ENCODE measurements at places on chromosomes 1 and 21.

DNA sequence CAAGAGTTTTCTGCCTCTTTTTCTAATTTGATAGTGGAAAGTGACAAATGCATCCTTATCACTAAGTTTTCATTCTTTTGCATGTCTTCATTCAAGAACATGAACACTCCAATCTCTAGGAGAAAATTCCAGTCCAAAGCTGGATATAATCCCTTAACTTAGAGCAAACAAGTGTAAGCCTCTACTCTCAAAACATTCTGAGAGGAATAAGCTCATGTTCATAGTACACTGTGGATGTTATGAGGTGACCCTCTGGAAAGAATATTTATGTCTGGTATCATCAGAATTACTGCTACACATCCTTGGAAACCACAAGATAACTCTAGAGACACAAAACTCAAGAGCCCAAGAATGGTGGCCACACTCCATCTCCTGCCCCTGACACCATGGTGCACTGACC, 15.1 kb downstream of the SIPA1L2 start:
- DNase-seq: no peak

DNA sequence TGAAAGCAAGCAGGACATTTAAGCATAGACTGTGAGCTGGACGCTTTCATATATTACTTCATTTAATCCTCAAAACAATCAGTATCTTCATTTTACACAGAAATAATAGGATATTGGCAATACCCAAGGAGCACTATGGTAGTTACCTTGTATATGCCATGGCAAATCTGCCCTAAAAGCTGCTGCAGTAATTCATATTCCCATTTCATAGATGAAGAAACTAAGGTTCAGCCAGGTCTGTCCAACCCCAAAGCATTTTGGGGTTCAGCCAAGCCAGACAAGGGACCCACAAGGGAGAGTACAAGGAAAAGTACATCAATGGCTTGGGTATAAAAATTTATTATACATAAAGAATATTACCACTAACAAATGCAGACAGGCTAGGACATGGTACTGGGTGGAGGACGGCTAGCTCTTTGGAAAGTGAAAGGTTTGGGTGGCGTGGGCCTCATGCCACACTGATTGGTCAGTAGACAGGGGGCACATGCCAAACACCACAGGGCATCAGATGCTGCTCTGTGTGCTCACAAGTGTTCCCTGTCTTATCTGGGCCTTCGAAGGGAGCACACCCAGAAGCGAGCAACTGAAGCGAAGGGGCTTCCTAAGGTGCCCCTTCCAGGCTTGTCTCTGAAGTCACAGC, 23.9 kb upstream of the PTAFR start:
- DNase-seq: no peak

GRCh38 chr1:231418101-231418740, 3.9 kb downstream of the EGLN1 start:
- no peak for DNase-seq

DNA sequence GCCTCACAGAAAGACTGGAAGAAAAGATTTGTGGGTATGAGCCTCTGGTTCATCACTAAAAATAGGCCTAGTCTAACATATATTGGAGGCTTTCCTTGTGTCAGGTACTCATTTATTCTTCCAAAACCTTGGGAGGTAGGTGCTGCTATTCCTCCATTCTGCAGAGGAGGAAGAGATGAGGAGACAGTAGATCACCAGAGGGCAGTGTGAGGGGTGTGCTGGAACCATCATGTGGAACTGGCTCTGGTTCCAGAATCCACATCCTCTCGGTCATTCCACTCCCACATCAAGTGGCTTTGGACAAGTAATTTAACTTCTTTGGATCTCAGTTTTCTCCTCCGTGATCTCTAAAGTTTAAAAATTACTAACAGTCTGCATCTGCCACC, 7.4 kb upstream of the INKA2 start:
- DNase-seq: no peak

DNA sequence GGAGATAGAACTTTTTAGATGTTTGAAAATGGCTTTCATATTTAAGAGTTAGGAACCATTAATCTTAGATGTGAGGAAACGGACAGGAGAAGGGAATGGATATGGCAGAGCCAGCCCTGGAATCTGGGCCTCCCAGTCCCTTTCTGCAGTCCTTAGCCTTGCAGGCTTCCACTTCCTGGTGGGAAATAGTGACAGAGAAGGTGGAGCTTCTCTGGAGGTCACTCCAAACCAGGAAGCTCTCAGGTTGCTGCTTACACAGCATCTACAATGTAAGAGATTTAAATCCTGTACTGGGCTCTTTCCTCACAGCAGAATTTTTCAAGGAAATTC, 2.5 kb downstream of the S100A11 start:
- DNase-seq: no peak

Measured in GM04503 (cell line).